KG1 (cell line): ENCODE measurements at places on chromosomes 4 and X.

- no peak for DNase-seq
Measured at GRCh38 chr4:38453253-38453881, 210.6 kb upstream of the KLF3 start.

DNA sequence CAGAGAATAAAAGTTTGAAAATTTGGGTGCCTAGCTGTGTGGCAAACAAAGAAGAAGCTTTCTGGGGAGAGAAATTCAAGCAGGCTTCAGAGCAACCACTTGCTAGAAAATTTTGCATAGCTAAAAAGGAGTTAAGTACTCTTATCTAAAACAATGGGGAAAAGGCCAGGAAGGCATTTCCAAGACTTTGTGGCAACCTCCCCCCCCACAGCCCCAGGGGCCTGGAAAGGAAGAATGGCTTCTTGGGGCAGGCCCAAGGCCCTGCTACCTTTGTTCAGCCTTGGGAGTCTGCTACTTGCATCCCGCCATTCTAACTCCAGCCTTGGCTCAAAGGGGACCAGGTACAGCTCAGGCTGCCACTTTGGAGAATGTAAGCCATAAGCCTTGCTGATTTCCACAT, 102.2 kb downstream of the PTCHD1 start:
- no peak for DNase-seq

DNA sequence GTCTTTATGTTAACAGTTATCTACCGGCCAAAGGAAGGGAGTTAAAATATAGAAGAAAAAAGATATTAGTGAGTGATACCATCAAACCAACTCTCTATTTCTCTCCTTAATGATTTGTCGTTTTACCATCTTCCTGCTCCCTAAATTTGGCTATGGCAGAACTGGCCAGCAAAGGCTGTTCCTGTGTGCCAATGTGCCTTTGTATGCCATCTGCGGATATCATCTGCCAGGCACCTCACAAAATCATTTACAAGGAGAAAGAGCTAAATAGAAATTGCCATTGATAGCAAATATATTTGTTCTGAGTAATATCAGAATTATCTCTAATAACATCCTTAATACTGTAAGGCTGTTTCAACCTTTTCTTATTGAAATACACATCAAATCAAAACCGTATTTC, 22.4 kb downstream of the GPM6A start:
- no peak for DNase-seq

- DNase-seq = no peak
Measured at GRCh38 chr4:153619811-153620210, 64.3 kb upstream of the TLR2 start.

GRCh38 chrX:7926914-7927258, 327 bp downstream of the PNPLA4 start:
- no peak for DNase-seq

- DNase-seq = no peak
Measured at GRCh38 chr4:163395055-163395454, 51.4 kb downstream of the NPY5R start.
